ENCODE measurements at places on chromosomes 6 and 20.
A peak's percentile ranks its signal among the peaks of the same experiment; 100 is the strongest.

- peak; percentile 22 for DNase-seq
Observed at GRCh38 chr6:19380293-19380692, 456.9 kb upstream of the ID4 start.

GRCh38 chr6:157715728-157716164, 107.3 kb upstream of the SNX9 start:
- DNase-seq = peak; percentile 94

DNA sequence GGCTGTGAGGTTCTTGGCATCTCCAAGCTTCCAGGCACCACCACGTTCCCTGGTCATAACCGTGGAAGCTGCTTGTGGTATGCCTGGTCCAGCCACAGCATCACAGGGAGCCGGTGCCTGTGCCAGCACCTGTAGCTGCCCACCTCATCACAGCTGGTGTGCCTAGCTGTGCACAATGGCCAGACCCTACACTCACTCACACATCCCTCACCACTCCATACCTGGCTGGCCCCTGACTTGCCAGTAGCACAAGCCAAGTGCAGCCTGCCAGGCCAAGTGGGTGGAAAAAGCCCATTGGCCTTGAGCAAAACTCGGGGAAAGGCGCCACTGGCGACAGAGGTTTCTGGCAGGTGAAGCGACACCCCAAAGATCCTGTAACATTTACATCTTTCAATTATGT, 192.3 kb upstream of the MANEA start:
- no peak for DNase-seq

DNA sequence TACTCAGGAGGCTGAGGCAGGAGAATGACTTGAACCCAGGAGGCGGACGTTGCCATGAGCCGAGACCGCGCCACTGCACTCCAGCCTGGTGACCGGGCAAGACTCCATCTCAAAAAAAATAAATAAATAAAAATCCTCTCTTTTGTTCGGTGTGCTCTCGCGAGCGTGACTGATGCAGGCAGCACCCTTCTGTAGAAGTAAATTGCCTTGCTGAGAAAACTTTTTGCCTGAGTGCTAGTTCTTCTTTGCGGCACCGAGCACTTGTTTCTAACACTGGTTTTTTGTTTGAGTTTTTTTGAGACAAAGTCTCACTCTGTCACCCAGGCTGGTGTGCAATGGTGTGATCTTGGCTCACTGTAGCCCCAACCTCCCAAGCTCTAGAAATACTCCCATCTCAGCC, 30.5 kb downstream of the PLN start:
- DNase-seq = no peak

DNA sequence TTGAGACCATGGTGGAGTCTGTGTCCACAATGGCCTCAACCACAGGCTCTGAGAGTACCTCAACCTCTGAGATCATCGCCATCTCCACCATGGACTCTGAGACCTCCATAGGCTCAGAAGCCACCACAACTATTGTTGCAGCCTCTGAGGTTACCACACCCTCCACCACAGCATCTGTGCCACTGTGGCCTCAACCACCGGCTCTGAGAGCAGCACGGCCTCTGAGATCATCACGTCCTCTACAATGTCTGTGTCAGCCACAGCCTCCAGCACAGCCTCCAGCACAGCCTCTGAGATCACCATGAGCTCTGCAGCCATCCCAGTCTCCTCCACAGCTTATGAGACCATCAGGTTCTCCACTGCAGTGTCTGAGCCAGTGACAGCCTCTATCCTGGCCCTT, 19.4 kb upstream of the MUC21 start:
- DNase-seq = no peak

DNA sequence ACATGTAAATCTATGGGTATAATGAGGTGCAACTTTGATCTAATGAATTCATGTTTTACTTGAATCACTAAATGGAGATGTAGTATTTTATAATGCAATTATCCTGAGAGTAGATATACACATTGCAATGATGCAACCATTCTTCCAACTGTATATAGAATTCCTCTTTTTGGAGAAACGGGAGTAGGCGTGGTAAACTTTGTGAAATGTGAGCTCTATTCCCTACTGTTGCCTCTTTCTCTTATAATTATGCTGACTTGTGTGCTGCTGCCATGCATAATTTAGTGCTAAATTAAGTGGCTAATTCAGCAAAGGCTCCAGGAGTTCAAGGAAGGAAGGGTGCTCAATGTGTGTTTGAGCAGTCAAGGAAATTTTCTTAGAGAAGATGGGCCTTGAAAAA, 116.6 kb upstream of the SLC35B3 start:
- DNase-seq = no peak

GRCh38 chr20:23061262-23061661, 11.8 kb upstream of the THBD start:
- no peak for DNase-seq

DNA sequence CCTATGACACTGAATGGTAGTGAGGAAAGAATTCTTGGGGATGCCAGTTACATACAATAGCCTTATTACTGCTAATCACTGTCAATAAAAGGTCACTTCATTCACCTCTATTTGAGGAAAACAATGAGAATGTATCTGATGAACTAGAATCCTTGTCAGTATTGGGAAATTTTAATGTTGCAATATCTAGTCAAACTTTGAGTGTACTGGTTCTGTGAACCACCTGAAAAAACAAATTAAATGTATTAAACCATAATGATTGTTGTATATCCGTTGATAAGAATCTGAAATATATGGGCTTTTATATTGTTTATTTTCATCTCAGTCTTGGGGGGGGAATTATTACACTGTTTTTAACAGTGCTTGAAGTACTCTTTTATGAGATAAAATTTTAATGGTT, 10.6 kb downstream of the TAF11 start:
- no peak for DNase-seq

DNA sequence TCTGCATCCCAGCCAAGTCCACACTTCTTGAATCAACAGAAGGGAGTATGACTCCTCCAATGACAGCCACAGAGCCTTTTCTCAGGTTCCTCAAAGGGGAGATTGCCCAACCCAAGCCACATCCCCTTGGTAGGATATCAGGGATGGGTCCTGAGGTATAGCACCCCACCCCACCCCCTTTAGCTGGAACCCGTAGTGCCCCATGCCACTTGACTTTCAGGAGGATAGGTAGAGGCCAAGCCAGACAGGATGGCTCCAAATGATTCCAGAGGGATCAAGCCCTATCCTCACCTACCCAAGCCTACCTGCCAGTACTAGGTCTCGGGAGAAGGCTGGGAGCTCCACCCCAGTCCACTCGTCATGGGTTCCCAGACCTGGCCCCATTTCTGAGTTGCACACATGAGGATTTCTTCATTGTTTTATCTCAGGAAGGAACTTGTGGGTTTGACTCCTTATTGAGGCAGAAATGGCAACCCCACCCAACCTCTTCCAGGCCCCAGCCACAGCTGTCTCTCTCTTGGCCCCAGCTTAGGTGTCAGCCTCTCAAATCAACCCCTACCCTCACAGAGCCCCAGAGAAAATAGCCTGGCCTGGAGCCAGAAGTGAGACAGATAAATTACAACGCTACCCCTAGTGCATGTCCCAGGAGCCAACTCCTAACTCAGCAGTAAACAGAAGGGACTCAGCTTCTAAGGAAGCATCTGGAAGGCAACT, 3.6 kb downstream of the CCND3 start:
- DNase-seq = no peak

DNA sequence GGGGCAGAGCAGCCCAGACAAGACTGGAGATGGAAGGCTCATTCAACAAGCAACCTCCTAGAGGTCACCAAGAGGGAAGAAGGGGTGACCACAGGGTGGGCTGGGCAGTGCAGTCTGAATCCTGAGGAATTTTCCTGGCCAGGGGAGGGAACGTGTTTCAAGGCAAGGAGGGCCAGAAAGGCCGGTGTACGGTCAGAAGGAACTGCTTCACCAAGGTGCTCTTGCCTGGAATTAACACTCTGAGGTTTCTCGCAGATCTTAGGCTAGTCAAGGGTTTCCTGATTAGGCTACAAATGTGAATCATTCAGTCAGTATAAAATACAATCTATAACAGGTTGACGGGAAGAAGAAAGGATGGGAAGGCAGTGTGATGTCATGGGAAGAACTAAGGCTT, 199.3 kb downstream of the LRFN2 start:
- no peak for DNase-seq

- no peak for DNase-seq
Observed at GRCh38 chr6:90107371-90107770, 189.3 kb downstream of the BACH2 start.

DNA sequence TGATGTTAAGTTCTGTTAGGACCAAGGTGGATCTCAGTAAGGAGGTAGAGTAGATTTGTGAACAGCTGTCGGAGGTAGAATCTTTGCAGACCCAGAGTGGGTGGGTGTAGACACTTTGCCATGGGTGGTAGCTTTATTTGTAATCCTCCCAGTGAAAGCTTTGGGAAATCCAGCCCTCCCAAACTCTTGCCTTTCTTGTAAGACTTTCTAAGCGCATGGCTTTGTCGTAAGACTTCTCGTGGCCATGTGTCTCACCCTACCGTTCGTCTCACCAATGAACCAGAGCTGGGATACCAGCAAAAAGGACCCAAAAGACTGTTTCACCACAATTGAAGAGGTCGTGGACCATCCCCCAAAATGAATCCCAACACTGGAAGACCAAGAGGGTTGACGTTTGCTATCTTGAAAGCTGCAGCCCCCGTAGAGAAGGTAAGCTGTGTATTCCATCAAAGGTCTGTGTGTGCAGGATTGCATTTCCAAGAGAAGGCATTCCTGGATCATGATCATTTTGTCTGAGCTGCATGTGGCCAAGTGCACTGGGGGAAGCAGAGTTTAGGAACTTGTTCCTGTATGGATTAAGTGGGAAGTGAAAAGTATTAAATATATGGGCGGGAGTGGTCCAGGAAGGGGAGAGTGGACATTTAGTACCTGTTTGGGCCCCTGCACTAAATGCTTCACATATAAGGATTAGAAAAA, 5.8 kb upstream of the TMEM14A start:
- DNase-seq = peak; percentile 62

- DNase-seq = no peak
Observed at GRCh38 chr20:1535420-1536175, 21.9 kb downstream of the SIRPD start.

DNA sequence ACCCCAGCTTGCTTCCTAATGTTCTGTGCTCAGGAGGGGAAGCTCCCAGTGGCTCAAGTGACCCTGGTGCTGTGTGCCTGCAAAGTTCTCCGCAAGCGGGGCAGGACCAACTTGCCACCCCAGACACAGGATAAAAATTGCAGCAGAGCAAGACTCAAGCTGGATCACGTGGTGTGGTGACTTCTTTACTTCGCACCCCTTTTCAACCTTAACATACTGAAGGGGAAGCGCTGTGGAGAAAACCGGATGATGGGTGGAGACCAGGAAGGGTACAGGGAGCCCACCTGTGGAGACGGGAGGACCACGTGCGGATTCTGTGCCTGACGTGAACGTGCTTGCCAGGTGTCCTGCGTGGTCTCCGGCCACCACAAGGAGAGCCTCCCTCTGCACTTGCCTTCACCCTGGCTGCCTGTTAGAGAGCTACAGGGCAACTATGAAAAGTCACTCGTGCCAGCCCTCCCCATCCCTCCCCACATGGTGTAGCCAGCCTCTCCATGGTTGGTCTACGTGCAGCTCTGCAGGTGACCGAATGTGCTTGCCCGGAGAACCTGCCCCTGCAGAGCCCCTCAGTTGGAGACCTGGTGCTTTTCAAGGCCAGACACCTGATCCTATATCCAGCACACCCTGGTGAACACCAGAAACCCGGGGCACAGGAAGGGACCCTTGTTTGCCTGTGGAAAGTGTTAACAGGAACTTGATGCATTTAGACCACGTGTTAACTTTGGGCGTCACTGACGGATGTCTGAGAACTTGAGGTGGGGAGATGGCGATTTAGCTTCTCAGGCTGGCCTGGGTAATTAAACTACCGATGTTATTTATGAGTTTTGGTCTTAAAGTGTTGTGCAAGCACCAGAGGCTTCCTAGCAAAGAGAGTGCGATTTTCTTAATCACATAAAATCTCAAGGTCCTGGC, 23.9 kb upstream of the DACT2 start:
- no peak for DNase-seq

DNA sequence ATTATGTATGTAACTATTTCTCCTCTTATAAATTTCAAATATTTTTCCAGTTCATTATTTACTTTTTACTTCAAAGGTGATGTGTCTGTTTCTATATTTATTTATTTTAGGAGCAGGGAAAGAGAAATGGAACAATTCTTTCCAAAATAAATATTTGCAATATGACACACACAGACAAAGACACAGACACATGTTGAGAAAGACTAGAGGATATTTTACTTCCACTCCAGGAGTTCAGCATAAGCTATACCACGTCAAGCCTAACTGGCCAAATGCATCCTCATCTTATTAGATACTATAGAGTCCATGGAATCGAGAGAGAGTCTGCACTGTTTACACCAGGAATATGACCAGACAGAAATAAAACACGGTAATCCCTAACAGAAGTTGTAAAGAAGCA, 13.3 kb downstream of the RALGAPA2 start:
- DNase-seq = no peak

GRCh38 chr20:708956-709355, 33.4 kb upstream of the SCRT2 start:
- peak; percentile 23 for DNase-seq

GRCh38 chr20:16263582-16263981, 309.7 kb downstream of the KIF16B start:
- no peak for DNase-seq

DNA sequence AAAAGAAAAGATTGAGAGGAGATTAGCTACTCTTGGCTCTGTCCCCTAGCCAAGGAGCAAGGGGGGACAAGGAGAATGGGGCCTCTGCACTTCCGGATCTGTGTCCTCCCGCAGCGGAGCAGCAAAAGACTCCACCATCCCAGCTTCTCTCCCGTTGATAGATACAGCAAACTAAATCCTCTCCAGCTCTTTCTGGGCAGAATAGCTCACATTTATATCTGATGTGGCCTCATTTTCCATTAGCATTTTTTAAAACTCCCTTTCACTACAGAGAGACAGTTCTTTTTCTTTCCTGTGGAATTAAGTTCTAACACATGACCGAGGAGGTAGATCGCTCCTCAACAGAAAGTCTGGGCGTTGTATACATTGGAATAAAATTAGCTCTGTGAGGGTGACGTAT, 260.9 kb upstream of the SOX4 start:
- no peak for DNase-seq

GRCh38 chr6:111842891-111843290, 30.4 kb downstream of the FYN start:
- DNase-seq = no peak

- DNase-seq = peak; percentile 86
Observed at GRCh38 chr6:31083742-31084354, 28.5 kb downstream of the C6orf15 start.

DNA sequence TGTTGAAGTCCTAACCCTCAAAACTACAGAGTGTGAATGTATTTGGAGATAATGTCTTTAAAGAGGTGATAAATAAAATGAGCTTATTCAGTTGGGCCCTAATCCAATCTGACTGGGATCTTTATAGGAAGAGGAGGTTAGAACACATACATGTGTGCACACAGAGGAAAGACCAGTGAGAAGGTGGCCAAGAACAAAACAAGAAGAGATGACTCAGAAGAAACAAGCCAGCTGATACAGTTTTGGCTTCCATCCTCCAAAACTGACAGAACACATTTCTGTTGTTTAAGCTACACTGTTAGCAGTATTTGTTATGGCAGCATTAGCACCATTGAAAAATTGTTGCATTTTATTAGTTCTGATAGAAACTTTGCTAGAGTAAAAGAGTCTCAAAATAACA, 609.3 kb upstream of the IMPG1 start:
- DNase-seq = no peak

- peak; percentile 78 for DNase-seq
Observed at GRCh38 chr20:32482143-32482441, 103.0 kb downstream of the NOL4L start.
